ENCODE measurements at places on chromosomes 7 and 10.

GRCh38 chr10:118163217-118163616 lies 116.5 kb upstream of the RAB11FIP2 start:
- DNase-seq: no peak

GRCh38 chr10:43317422-43317821 lies 50.6 kb upstream of the RASGEF1A start:
- DNase-seq: no peak

- no peak for DNase-seq
Measured at GRCh38 chr7:27176524-27176845, 2.4 kb upstream of the HOXA10 start.

DNA sequence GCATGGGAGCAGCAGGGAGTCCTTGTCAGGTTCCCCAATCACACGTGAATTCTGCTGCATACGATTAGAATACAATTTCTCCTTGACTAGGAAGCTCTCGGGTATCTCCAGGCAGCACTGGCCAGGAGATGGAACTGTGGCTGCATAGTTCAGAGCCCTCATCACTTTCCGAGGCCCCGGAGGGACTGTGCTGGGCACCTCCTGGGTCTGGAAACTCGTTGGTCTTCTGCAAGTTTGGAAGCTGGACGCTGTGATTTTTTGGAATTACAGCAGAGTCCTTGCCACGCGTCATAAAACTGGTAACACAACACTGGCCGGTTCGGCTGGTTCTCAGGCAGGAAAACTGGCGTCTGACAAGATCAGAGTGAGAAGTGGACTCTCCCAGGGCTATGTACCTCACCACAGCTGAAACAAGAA lies 216.1 kb downstream of the CCDC3 start:
- DNase-seq: no peak
